ENCODE measurements at places on chromosomes 3 and 15.
A peak's percentile ranks its signal among the peaks of the same experiment; 100 is the strongest.

DNA sequence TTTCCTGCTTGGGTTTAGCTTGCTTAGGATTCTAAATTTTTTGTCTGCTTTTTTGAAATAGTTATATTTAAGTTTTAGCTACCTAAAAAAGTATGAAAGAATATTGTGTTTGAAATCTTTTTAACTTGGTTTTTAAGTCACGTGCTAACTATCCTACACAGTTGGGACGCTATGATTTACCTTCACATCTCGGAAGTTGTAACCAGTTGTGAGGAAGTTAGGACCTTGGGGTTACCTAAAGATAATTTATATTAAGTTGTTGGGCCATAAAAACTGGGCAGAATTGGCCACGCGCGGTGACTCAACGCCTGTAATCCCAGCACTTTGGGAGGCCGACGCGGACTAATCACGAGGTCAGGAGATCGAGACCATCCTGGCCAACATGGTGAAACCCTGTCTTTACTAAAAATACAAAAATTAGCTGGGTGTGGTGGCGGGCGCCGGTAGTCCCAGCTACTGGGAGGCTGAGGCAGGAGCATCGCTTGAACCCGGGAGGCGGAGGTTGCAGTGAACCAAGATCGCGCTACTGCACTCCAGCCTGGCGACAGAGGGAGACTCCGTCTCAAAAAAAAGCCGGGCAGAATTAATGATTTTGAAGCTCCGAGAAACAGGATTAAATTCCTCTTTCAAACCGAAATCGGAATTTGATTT lies 1.0 kb downstream of the ZFAND6 start:
- DNase-seq, result peak; percentile 9
- no peaks in the 10 kb centered on the region for H3K27me3 ChIP-seq
- no peaks in the 10 kb centered on the region for H3K36me3 ChIP-seq
- peak overlapping the region; percentile 87 for H3K4me3 ChIP-seq

DNA sequence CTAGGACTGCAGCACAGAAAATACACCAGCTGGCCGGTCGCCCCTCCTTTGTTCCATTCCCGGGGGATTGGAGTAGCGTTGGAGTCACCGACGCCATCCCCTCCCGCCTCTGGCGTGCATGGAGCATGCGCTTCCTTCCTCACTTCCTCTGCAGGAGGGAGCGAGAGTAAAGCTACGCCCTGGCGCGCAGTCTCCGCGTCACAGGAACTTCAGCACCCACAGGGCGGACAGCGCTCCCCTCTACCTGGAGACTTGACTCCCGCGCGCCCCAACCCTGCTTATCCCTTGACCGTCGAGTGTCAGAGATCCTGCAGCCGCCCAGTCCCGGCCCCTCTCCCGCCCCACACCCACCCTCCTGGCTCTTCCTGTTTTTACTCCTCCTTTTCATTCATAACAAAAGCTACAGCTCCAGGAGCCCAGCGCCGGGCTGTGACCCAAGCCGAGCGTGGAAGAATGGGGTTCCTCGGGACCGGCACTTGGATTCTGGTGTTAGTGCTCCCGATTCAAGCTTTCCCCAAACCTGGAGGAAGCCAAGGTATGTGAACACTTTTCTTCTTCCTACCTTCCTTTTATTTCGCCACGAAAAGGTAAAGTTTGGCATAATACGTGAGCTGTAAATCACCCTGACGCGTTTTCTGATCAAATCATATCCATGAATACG lies at the start of gene SCG3:
SCG3 (plus strand) TSS at position 201 of the 661 bp plus-strand sequence; CDS start at position 454, 253 bp downstream.
- H3K27me3 ChIP-seq, result peaks cover 57% of the 10 kb centered on the region
- peak; percentile 38 for DNase-seq
- no peaks in the 10 kb centered on the region for H3K36me3 ChIP-seq
- H3K4me3 ChIP-seq, result peak within 1 kb of the TSS; percentile 66
- peak within 1 kb of the TSS; percentile 3 for H3K27ac ChIP-seq
- peaks cover 5% of the 10 kb centered on the region for H3K4me1 ChIP-seq

- H3K27me3 ChIP-seq, result no peaks in the 10 kb centered on the region
- no peaks in the 10 kb centered on the region for H3K36me3 ChIP-seq
- no peak for DNase-seq
- no peaks in the 10 kb centered on the region for H3K4me1 ChIP-seq
- H3K4me3 ChIP-seq, result no peak overlapping the region
- H3K27ac ChIP-seq, result no peak overlapping the region
Measured at GRCh38 chr3:79602385-79602784, 165.4 kb downstream of the ROBO1 start.

- DNase-seq, result no peak
- no peaks in the 10 kb centered on the region for H3K27me3 ChIP-seq
- H3K4me3 ChIP-seq, result no peak overlapping the region
- peaks cover 2% of the 10 kb centered on the region for H3K4me1 ChIP-seq
- no peak overlapping the region for H3K27ac ChIP-seq
Measured at GRCh38 chr15:91891101-91891500, 37.6 kb downstream of the SLCO3A1 start.

GRCh38 chr3:177347611-177348010 lies 150.3 kb upstream of the TBL1XR1 start:
- peaks cover 5% of the 10 kb centered on the region for H3K36me3 ChIP-seq
- H3K27me3 ChIP-seq, result no peaks in the 10 kb centered on the region
- H3K4me1 ChIP-seq, result peaks cover 90% of the 10 kb centered on the region

- H3K27ac ChIP-seq, result no peak overlapping the region
- H3K27me3 ChIP-seq, result peaks cover 40% of the 10 kb centered on the region
- no peak overlapping the region for H3K4me3 ChIP-seq
- no peaks in the 10 kb centered on the region for H3K36me3 ChIP-seq
- no peak for DNase-seq
Measured at GRCh38 chr3:14630404-14631100, 21.0 kb upstream of the CCDC174 start.

- no peaks in the 10 kb centered on the region for H3K36me3 ChIP-seq
- peaks cover 18% of the 10 kb centered on the region for H3K27me3 ChIP-seq
- H3K27ac ChIP-seq, result no peak overlapping the region
- no peak for DNase-seq
- H3K4me1 ChIP-seq, result peaks cover 5% of the 10 kb centered on the region
- no peak overlapping the region for H3K4me3 ChIP-seq
Measured at GRCh38 chr3:43948013-43948412, 257.3 kb downstream of the ABHD5 start.

GRCh38 chr3:51974277-51974962 lies 444 bp upstream of the ABHD14A start:
- H3K27me3 ChIP-seq, result no peaks in the 10 kb centered on the region
- peak overlapping the region; percentile 96 for H3K27ac ChIP-seq
- H3K4me3 ChIP-seq, result peak overlapping the region; percentile 96

DNA sequence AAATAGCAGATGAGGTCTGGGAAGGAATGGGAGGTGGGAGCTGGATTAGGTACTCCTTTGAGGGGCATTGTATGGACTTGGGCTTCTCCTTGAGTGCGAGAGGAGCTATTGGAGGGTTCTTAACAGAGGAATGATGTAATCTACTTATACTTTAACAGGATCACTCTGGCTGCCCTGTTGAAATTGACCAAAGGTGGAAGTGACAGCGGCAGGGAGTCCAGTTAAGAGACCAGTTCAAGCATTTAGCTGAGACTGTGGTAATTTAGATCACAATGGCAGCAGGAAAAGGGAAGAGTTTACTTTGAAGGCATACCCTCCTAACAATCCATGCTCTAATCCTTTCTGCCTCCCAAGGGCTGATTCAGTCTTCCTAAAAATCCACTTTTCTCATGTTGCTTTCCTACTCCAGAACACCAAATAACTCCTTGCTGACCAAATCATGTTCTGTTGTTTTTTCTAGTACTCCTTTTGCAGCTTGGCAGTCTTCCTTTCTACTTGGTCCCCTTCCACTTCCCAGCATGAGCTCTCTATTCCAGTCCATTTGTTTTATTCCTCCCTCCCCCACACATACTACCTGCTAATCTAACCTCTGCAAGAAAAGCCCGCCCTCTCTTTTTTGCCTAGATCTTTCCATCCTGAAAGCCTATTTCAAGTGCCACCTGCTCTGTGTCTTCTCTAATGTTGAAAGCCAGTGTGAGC lies 139.4 kb downstream of the NECTIN3 start:
- no peak overlapping the region for H3K4me3 ChIP-seq
- DNase-seq, result no peak
- H3K27ac ChIP-seq, result no peak overlapping the region
- H3K4me1 ChIP-seq, result no peaks in the 10 kb centered on the region
- no peaks in the 10 kb centered on the region for H3K36me3 ChIP-seq

- H3K4me1 ChIP-seq, result no peaks in the 10 kb centered on the region
- H3K4me3 ChIP-seq, result no peak overlapping the region
- no peak for DNase-seq
- H3K27ac ChIP-seq, result no peak overlapping the region
- no peaks in the 10 kb centered on the region for H3K27me3 ChIP-seq
Measured at GRCh38 chr3:134079111-134079547, 49.4 kb upstream of the SLCO2A1 start.

DNA sequence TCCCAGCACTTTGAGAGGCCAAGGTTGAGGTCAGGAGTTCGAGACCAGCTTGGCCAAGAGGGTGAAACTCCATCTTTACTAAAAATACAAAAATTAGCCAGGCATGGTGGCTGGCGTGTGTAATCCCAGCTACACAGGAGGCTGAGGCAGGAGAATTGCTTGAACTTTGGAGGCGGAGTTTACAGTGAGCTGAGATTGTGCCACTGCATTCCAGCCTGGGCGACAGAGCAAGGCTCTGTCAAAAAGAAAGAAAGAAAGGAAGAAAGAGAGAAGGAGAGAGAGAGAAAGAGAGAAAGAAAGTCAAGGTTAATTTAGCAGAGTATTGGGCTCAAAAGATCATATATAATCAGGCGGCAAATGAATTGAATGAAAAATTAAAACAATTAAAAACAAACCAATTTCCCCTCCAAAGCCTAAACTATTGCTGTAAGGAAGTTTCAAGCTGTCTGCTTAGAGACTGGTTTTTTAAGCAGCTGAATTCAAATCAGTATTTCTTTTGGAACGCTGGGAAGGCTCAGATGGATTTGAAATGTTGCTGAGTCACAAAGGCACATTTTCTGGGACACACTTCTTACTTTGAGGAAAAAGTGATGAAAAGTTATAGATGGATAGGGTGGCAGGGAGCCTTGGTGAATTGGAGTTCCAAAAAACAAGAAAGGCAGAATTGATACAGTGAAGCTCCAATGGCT lies 81.3 kb upstream of the BHLHE40 start:
- no peak for DNase-seq
- no peak overlapping the region for H3K27ac ChIP-seq
- H3K27me3 ChIP-seq, result no peaks in the 10 kb centered on the region
- H3K4me1 ChIP-seq, result peaks cover 25% of the 10 kb centered on the region

- peaks cover 17% of the 10 kb centered on the region for H3K27me3 ChIP-seq
- H3K36me3 ChIP-seq, result no peaks in the 10 kb centered on the region
- H3K27ac ChIP-seq, result no peak overlapping the region
- no peak for DNase-seq
Measured at GRCh38 chr3:185767002-185767688, 57.7 kb downstream of the IGF2BP2 start.

- no peak for DNase-seq
- no peaks in the 10 kb centered on the region for H3K4me1 ChIP-seq
- no peaks in the 10 kb centered on the region for H3K27me3 ChIP-seq
- no peak overlapping the region for H3K27ac ChIP-seq
- H3K4me3 ChIP-seq, result no peak overlapping the region
Measured at GRCh38 chr15:41746802-41747201, 27.5 kb upstream of the MAPKBP1 start.

DNA sequence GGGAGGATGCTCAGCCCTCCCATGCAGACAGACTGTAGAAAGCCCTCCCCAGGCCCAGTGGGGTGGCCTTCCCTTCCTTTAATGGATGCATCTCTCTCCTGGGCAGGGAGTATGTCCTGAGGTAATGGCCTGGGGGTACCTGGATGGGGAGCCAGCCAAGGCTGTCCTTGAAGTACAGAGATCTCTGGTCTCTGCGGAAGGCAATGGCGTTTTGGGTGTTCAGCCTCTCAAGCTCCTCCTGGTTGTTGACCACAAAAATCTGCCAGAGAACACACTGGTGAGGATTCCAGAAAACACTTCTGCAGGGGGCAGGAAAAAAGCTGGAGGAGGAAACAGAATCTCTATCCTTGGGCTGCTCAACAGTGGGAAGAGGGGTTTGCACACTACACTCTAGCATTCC lies 28.9 kb downstream of the EAF1 start:
- no peak overlapping the region for H3K27ac ChIP-seq
- no peak for DNase-seq
- peaks cover 2% of the 10 kb centered on the region for H3K4me1 ChIP-seq
- H3K4me3 ChIP-seq, result no peak overlapping the region

- no peak for DNase-seq
- no peak overlapping the region for H3K4me3 ChIP-seq
- no peaks in the 10 kb centered on the region for H3K4me1 ChIP-seq
- no peaks in the 10 kb centered on the region for H3K36me3 ChIP-seq
- H3K27me3 ChIP-seq, result no peaks in the 10 kb centered on the region
Measured at GRCh38 chr3:107265526-107265925, 111.7 kb upstream of the CCDC54 start.

- no peaks in the 10 kb centered on the region for H3K36me3 ChIP-seq
- H3K27me3 ChIP-seq, result no peaks in the 10 kb centered on the region
- H3K4me1 ChIP-seq, result no peaks in the 10 kb centered on the region
- no peak overlapping the region for H3K27ac ChIP-seq
- DNase-seq, result no peak
- no peak overlapping the region for H3K4me3 ChIP-seq
Measured at GRCh38 chr3:139522421-139522820, 17.1 kb downstream of the RBP1 start.

- H3K4me3 ChIP-seq, result no peak overlapping the region
- H3K27ac ChIP-seq, result no peak overlapping the region
- no peaks in the 10 kb centered on the region for H3K4me1 ChIP-seq
- H3K36me3 ChIP-seq, result peaks cover 43% of the 10 kb centered on the region
- DNase-seq, result no peak
Measured at GRCh38 chr3:123952844-123953520, 8.0 kb downstream of the CCDC14 start.

GRCh38 chr15:75732809-75733451 lies 20.3 kb upstream of the CSPG4 start:
- peaks cover 49% of the 10 kb centered on the region for H3K4me1 ChIP-seq
- H3K27ac ChIP-seq, result no peak overlapping the region
- DNase-seq, result peak; percentile 44
- H3K27me3 ChIP-seq, result peaks cover 36% of the 10 kb centered on the region

GRCh38 chr3:177618873-177619733 lies 421.8 kb upstream of the TBL1XR1 start:
- H3K36me3 ChIP-seq, result no peaks in the 10 kb centered on the region
- peaks cover 9% of the 10 kb centered on the region for H3K4me1 ChIP-seq
- H3K4me3 ChIP-seq, result no peak overlapping the region
- no peak for DNase-seq
- no peaks in the 10 kb centered on the region for H3K27me3 ChIP-seq

- H3K27me3 ChIP-seq, result no peaks in the 10 kb centered on the region
- H3K36me3 ChIP-seq, result peaks cover 11% of the 10 kb centered on the region
- H3K4me1 ChIP-seq, result peaks cover 67% of the 10 kb centered on the region
- DNase-seq, result no peak
- peak overlapping the region; percentile 31 for H3K27ac ChIP-seq
Measured at GRCh38 chr3:12991861-12992281, 81.4 kb downstream of the IQSEC1 start.

DNA sequence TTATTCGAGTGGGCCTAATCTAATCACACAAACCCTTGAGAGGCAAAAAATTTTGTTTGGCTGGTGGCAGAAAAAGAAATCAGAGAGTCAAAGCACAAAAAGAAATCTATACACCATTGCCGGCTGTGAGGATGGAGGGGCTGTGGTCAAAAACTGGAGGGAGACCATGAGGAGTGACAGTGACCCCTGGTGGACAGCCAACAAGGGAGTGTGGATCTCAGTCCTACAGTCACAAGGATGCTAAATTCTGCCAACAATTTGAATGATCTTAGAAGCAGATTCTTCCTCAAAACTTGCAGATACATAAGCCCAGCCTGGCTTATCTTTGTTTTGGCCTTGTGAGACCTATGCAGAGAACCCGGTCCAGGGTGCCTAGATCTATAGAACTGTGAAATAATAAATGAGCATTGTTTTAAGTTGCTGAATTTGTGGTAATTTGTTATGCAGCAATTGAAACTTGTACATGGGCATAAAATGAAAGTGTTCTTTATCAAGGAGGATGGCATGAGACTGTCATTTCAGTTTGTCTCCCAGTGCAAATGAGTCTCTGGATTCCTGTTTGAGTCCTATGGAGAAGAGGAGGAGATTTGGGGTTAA lies 103.0 kb upstream of the ARHGEF26 start:
- H3K36me3 ChIP-seq, result no peaks in the 10 kb centered on the region
- H3K4me3 ChIP-seq, result no peak overlapping the region
- H3K27me3 ChIP-seq, result no peaks in the 10 kb centered on the region
- no peak for DNase-seq
